ENCODE measurements at places on chromosomes 12 and 14.

DNA sequence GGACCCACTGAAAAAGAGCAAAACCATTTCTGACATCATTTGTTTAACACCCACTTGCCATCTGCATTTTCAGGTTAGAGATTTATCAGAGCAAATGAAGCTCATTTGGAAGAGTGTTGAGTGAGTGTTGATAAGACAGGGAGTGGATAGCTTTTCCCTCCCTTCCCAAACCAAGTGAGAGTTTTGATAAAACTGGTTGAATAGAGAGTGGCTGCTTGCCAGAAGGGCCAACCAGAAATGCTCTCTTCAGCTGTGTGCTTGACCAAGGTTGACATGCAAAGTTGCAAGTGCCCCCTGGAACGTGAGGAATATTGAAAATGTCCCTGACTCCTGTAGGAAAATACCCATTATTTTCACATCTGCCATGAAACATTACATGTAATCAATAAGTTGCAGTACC lies 1487.0 kb upstream of the FLRT2 start:
- no peak for DNase-seq

GRCh38 chr12:23055004-23055403 lies 430.0 kb downstream of the ETNK1 start:
- DNase-seq = peak; percentile 4

- no peak for DNase-seq
These were observed 101.5 kb downstream of the NAV3 start for GRCh38 chr12:77932216-77932615.

GRCh38 chr14:96852823-96853422 lies 55.7 kb downstream of the VRK1 start:
- peak; percentile 42 for DNase-seq

DNA sequence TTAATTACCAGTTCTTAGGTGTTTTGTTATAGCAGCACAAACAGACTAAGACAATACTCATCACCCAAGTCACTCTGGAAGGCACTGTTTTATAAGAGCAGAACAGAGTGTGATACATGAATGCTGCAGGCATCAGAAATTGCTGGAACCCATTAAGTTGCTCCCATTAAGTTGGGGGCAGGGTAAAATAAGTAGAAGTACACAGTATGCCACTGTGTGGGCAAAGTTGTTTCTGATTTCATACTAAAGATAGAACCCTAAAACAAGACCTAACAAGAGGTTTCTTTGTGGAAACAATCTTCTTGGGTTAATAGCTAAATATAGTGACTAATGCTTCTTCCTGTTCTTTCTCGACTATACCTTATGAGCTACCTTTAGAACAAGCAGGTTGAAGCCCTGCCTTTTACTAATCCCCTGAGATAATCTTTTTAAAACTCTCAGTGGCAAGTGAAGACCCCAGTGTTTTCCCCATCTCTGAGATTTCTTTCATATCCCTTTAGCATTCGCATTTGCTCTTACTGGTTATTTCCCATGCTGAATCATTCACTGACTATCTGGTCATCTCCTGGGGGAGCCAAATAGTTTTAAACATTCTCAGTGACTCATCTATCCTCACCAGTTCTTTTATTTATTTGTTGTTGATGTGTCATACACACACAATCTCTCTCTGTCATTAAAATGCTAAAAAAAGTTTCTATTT lies 52.3 kb downstream of the SOCS2 start:
- peak; percentile 95 for DNase-seq

DNA sequence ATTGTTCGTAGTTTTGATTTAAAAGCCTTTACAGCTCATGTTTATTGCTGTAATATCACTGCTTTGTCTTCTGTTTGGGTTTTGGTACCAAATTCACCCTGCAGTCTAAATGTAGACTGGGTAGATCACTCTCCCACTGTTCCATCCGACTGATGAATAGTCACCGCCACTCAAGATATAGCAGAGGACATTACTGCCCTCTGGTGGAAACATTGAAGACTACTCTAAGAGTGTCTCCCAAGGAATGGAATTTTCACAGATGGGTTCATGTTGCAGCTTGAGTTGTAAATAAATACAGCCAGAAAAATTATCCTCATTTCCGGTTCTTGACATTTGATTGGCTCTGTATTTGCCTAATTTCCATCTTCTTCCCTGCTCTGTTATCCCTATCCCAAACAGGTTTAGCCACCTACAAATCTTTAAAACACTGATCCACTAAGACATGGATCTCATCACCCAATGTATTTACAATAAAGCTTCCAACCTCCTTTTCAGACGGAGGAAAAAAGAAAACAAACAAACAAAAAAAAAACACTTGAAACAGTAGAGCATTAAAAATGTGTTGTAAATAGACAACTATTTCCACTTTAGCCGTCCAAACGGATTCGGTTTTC lies 198.3 kb upstream of the CPNE8 start:
- DNase-seq = peak; percentile 19

DNA sequence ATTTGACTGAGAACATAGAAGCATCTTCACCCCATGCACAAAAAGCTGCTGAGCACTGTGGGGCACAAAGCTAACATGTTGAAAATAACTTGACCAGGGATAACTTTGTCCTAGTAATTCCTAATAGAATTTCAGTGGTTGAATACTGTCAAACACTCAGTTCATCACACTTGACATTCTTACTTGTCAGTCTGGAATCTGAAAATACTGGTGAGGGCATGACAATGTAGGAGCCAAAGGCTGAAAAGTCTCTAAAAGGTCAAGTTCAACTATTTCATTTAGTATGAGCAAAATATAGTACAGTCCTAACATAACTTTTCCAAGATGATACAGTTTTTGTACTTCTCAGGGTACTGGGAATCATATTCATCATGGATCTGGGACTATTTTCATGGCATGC lies 504.4 kb upstream of the LMO3 start:
- no peak for DNase-seq

GRCh38 chr14:100393906-100394732 lies 71.0 kb downstream of the SLC25A47 start:
- DNase-seq = no peak

- no peak for DNase-seq
These were observed 33.4 kb downstream of the TMTC1 start for GRCh38 chr12:29750131-29750927.

DNA sequence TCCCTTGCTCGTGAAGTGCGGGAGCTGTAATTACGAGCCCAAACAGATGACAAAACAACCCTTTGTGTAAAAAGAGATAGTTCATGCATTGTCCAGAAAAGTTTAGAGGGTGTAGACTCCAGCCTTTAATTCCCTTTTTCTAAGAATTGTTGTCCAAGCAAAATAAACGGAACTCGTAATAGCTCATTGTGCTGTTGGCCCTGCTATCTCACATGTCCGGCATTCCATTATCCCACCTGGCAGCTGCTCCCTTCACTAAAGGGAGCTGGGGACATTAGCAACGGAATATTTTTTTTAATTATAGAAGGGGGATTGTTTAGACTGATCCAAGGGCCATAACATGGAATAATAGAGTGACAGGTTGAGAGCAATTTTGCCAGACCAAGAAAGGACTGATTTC lies 277.5 kb upstream of the TBX3 start:
- no peak for DNase-seq
